Ovary (tissue), 10 donors: ENCODE measurements at places on chromosomes 6 and 20. TPM values are rescaled to one million over a fixed set of nuclear protein-coding genes. Genes with fewer than 3 reads are reported as not detected.

Gene SRSF12
- 1.9 TPM for polyA plus RNA-seq

Gene MAS1L
- 0.15 TPM for polyA plus RNA-seq

Gene SYNDIG1
- 2.0 TPM for polyA plus RNA-seq

- DNase-seq, result no peak
These were observed 48.9 kb downstream of the ME1 start for GRCh38 chr6:83381949-83382348.

GRCh38 chr20:50036703-50037102, 53.9 kb downstream of the SNAI1 start:
- DNase-seq, result no peak

DNA sequence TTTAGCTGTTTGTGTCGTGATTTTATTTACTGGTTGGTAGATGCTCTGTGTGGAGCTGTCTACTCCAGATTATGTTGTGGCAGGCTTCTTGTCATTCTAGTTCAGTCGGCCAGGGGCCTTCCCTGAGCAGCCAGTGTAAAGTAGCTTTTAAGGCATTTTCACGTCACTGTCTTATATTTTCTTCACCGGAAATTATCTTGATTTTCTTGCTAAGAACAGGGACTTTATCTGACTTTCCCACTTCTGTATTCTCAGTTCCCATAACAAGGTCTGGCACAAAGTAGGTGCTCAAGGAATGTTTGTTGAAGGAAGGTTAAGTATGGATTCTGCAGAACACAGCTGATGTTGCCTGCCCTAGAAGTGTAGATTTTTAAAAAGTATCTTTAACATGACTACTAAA, 868 bp downstream of the LTV1 start:
- DNase-seq, result no peak

DNA sequence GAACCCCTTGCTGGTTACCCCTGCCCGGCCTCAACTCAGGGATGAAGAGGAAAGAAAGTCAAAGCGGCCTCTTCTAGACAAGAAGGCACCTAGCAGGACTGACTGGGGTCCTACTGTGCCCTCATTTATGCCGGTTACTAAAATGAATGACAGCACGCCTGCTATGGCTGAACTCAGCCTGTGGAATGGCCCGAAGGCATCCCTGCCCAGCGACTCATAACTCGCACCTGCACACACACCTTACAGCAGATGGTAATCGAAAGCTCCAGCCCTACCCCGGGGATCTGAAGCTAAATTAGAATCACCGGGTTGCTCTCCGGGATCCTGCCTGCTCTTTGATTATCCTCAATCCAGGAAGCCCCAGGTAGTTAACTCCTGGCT, 747 bp upstream of the TXNDC5 start:
- no peak for DNase-seq

DNA sequence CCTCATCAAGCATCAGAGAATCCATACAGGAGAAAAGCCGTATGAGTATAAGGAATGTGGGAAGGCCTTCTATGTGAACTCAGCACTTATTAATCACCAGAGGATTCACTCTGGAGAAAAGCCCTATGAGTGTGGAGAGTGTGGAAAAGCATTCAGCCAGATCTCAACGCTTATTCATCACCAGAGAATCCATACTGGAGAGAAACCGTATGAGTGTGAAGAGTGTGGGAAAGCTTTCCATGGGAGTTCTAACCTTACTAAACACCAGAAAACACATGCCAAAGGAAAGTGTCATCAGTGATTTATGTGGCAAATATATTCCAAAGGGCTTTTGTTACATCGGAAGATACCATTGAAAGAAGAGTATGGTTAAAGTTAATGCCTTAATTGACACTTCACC, 25.4 kb downstream of the ZKSCAN8 start:
- no peak for DNase-seq

- no peak for DNase-seq
These were observed 33.5 kb downstream of the GHRH start for GRCh38 chr20:37228082-37228481.
